Midbrain (tissue), 1 donor: ENCODE measurements at places on chromosomes 12 and 14.

GRCh38 chr12:62859321-62859737 lies 75.6 kb downstream of the PPM1H start:
- no peak for DNase-seq

GRCh38 chr12:121970581-121971300 lies 50.9 kb upstream of the BCL7A start:
- DNase-seq: no peak

DNA sequence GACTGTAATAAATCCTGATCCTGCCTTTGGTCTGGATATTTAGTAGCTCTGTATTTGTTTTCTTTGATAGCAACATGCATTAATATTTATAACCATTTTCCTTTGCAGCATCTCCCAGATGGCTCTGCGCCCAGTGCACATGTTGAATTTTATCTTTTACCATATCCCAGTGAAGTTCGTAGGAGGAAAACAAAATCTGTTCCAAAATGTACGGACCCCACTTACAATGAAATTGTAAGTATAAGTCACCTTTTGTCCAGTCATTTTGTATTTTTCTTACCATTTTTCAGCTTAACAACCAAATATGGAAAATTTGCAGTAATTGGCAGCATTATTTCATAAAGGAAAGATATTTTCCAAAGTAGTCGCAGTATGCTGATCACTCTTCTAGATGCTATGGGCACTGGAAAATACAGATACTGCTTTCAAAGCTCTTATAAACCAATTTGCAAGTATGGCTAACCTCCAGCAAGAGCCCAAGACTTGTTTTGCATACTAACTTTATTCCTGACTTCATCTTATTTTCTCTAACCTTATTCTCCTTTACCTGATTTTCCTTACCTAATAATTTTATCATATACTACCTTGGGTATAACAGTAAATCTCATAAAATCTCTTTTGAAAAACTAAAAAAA lies 97.4 kb downstream of the PLCZ1 start:
- no peak for DNase-seq

- no peak for DNase-seq
Measured at GRCh38 chr12:57764662-57765002, 2.2 kb downstream of the CYP27B1 start.

GRCh38 chr12:58046271-58046670 lies 104.9 kb downstream of the ATP23 start:
- no peak for DNase-seq
